ENCODE measurements at places on chromosomes 7 and 10. TPM values are rescaled to one million over a fixed set of nuclear protein-coding genes. Genes with fewer than 3 reads are reported as not detected.

The AASS gene
- 0.12 TPM for total RNA-seq

The NOS3 gene
- 0.44 TPM for total RNA-seq

The LRIT1 gene
- not detected for total RNA-seq

The TRIM73 gene
- 2.7 TPM for total RNA-seq

The CALHM1 gene
- total RNA-seq, result not detected

The ASIC3 gene
- 10.5 TPM for total RNA-seq

The OR2A42 gene
- total RNA-seq, result not detected

The FAM204A gene
- 68.3 TPM for total RNA-seq

The UCN3 gene
- total RNA-seq, result not detected

The MPP7 gene
- 0.09 TPM for total RNA-seq

The UNCX gene
- not detected for total RNA-seq
